ENCODE measurements at places on chromosomes 7 and 10.

GRCh38 chr10:64103750-64104470 is 582.7 kb downstream of the REEP3 start:
- DNase-seq, result no peak

- no peak for DNase-seq
Measured at GRCh38 chr10:72316748-72317435, 37.8 kb downstream of the DNAJB12 start.

GRCh38 chr10:74585231-74586087 is 240.9 kb upstream of the KAT6B start:
- DNase-seq, result peak; percentile 90

DNA sequence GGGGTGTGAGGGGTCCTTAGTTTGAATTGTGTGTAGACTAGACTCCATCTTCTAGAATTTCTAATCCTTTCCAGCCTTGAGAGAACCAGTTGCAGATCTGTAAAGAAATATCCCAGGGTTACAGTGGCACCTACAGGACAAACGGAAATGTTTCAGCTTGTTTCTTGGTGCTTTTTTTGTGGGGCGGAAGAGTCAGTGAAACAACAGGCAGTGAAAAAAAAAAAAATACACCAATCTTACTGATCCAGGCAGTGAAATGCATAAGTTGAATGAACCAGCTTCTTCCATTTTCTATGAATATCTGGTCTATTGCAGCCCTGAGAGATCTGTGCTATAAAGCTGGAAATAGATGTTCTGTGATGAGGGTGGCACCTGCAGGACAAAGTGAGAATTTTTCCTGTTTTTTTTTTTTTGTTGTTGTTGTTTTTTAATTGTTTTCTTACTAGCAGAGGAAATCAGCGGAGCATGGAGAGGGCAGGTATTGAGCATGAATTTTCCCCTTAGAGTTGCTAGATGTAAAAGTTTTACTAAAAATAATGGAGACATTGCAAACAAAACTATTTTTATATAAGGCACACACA is 81.9 kb upstream of the DYNC1I1 start:
- peak; percentile 46 for DNase-seq

DNA sequence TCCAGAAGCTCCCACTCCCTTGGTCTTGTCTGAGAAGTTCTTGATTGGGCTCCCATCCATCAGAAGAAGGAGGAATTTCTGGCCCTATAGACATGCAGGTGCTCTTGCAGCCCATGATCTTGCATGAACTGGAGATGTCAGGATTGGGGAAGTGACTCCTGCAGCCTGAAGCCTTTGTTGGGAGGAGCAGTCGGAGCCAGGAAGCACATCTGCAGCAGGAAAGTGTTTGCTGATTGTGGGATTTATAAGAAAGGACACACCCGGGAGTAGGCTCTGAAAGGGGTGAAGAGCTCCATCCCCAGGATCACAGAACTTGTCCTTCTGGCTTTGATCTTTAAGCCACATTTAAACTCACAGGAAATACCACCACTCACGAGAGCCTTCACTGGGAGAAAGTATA is 185.2 kb downstream of the DYNC1I1 start:
- DNase-seq, result no peak

DNA sequence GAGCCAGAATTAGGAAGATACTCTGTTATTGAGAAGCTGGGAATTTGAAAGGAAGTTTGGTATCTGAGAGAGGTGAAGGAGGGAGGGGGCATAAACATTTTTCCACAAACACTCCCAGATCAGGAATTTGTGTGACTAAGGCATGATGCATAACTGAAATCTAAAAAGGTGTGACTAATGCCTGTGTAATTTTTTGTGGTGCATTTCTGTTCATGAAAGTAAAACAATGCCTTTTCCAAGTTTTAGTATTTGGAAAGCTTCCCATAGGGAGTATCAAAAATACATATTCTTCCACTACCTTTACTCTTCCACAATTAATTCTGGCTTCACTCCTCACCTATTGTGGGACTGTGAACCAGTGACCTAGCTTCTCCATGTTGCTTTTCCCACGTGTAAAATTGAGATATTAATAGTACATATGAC is 56.4 kb upstream of the CAV2 start:
- DNase-seq, result no peak

DNA sequence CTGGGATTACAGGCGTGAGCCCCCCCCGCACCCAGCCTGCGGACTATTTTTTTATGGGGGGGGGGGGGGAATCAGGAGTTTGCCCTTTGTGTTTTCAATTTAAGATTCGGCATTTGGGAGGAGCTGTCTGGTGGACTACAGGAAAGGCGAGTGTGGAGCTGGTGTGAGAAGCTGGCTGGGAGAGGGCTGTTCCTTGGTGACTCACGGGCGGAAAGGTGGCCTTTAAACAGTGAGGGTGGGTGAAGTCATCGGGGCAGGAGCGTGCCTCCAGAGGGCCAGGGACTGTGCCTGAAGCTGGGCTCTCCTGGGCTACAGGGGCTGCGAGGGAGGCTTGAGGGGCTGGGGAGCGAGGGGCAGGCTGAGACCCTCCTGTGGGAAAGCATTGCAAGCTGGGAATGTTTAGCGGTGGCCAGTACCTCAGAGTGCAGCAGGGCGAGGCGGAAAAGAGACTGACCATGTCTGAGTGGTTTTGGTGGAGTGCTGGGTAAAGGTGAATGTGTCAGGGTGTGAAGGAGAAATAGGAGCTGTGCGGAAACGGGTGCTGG is 39.7 kb upstream of the ZNF32 start:
- DNase-seq, result no peak

DNA sequence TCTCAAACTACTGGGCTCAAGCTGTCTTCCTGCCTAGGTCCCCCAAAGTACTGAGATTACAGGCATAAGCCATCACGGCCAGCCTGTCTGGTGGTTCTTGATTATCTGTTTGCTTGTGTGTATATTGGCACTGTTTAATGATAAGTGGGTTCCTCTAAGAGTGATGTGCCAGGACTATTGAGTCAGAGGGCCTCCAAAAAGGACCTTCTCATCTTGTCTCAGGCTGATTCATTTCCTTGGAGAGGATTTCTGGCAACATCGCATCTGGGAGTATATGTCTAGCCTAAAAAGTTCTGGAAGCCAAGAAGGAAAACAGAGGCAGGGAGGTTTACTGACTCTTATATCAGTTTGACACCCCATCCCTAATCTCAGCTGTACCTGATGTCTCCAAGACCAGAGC is 27.1 kb upstream of the AKAP9 start:
- no peak for DNase-seq

DNA sequence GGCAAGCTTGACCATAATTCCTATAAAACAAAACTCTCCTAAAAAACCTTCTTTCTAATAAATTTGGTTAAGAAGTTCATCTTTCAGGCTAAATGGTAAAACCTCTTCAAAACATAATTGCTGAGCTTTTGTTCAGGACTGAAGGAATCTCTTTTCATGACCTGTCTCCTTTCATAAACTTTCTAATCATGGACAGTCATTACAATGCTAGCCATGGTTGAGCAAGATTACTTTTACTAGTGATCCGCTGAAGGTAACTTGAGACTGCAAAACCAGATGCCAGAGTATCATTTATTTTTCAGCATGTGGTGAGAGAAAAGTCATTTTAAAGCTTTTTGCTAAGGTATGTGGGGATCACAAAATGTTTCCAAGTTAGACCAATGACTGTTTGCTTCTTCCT is 186.4 kb upstream of the RHOBTB1 start:
- no peak for DNase-seq

DNA sequence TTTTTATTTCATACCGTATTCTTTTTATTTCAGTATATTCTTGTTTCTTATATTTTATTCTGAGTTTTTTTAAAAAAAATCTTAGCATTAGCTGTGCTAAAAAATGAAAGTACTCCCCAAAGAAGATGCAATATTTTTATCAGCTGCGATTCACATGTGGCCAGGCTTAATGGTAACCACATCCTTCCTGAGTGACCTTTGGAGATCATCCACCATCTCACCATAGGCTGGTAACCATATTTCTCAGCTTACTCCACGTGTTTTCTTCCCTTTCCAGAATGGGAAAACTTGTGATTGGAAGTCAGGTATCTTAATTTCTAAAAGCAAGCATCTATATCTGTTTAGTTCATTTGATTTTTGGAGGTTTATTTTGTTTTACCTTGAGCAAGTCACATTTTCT is 18.8 kb upstream of the LIPM start:
- no peak for DNase-seq

- no peak for DNase-seq
Measured at GRCh38 chr10:23522345-23522744, 83.5 kb downstream of the OTUD1 start.

DNA sequence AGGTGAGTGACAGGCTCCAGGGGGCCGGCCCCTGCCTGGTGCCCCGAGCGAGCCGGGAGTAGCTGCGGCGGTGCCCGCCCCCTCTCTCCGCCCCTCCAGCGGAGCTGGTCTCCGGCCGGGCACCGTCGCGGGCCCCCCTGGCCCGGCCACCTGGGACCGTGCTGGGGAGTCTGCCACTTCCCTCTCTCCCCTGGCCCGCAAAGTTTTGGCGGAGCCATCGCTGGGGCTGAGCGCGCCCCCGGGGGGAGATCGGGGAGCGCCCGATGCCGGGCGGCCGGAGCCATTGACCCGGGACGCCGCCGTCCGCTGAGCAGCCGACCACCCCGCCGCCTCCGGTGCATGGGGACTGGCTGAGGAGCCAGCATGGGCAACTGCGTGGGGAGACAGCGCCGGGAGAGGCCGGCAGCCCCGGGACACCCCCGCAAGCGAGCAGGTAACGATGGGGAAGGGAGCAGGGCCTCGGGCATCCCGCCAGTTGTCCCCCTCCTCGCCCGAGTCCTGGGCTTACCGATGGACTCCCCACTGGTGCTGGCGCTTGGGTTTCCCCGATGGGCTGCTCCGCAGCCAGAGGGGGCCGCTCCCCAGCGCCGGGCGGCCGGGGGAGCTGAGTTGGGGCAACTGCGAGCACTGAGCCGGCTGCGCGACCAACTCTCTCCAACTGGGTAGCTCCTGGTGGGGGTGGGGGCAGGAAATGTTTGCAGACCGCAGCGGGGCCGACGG is at the start of gene UBTD1:
TSS of gene UBTD1 (plus strand) at position 84 of the 720 bp plus-strand sequence. CDS start at position 364, 280 bp downstream.
- DNase-seq, result peak; percentile 15

DNA sequence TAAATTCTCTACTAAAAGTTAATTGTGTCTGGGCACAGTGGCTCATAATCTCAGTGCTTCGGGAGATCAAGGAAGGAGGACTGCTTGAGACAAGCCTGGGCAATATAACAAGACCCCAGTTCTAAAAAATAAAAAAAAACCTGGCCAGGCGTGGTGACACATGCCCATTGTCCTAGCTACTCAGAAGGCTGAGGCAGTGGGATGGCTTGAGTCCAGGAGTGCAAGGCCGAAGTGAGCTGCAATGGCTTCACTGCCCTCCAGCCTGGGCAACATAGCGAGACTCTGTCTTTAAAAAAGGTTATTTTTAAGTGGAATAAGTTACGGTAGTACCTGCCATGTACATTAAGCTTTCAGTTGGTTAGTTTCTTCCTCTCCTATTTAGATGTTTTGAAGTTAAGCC is 28.9 kb downstream of the CDK14 start:
- no peak for DNase-seq

- no peak for DNase-seq
Measured at GRCh38 chr10:33547976-33548375, 213.5 kb upstream of the NRP1 start.

GRCh38 chr7:73350306-73351068 is 22.5 kb downstream of the FKBP6 start:
- DNase-seq, result no peak

DNA sequence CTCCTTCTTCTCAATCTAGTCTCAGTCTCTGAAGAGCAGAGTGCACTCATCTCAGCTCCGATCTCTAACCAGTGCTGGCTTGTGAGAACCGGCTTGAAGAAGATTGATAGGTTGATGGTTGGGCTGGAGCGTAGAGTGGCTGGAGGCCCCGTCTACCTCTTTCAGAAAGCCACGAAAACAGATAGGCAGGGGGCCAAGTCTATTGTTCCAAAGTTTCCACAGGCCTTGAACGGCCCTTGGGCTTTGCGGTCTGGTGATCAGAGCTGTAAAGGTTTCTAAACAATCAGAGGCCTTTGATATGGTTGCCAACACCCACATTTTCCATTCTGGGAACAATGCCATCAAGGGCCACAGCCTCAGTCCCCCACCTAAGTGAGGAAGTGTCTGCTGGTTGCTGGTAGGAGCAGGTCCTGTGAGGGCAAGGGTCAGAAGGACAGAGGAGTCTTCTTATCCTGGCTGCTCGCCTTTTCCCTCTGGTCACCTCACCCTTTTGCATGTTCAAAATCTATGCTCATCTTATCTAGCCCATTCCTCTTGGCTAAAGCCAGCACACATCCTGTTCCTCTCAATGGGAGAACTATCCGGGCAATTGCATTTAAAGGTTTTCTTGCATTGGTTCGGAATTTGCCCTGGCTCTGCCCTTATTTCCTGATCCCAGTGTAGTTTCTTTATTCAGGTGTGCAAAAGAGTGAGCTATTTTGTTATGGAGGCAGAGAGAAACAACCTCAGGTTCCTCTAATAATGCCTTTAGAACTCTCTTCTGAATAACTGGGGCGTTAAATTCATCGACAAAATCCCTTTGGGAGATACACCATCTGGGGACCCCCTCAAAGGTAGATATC is 70.3 kb upstream of the KMT2E start:
- DNase-seq, result peak; percentile 86

DNA sequence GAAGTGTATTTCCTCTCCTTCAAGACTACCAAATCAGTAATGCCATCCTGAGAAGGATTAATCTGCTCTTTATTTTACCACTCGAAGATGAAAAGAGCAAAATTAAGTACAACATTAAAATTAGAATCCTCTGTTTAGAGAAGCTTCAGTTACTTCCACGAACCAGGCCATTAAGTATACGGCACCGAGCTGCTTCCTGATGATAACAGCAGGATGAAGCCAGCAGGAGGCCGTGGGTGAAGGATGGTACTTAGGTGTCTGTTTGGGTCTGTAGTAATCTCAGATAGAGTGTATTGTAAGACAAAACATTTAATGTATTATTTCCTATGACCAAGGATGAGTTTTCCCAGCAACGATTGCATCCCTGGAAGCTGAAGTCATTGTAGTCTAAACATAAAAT is 362.8 kb downstream of the SFMBT2 start:
- no peak for DNase-seq

DNA sequence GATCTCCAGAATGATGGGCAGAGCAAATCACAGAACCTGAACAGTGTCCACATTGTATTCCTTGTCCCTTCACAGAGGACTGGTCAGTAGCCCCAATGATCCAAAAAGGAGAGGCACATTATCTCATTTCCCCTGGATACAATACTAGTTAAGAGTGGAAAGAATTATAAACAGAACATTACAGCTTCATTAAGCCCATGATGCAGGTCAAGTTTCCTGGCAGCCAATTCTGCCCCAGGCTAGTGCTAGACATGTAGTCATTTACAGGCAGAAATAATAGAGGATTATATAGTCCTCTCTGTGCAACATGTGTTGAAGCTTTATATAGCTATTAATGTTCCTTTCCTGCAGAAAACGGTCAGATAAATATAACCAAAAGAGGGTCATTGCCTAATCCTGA is 124.3 kb upstream of the WNT16 start:
- no peak for DNase-seq

DNA sequence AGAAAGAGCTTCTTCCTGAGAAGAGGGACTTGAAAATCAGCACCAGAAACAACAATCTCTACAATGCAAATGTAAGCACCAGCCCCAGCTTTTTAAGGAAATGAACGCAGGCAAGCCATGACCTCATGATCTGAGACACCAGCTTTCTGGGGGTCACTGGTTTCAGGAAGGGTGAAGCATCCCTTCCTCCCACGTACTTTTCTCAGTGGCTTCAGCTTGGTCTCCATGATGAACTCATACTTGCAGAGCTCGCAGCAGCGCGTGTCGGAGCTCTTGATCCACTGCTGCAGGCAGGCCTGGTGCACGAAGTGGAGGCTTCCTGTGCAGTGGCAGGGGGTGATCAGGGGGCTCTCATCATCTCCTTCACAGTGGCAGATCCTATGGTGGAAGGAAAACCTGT is 87.0 kb downstream of the ALOX5 start:
- DNase-seq, result no peak

- no peak for DNase-seq
Measured at GRCh38 chr10:22631646-22632278, 82.6 kb downstream of the PIP4K2A start.

Data from activated CD4-positive, alpha-beta T cell treated with anti-CD3 and anti-CD28 coated beads, Interleukin-10, Interleukin-2, amounts not matched to agents 100 ng/mL and 50 ng/mL, durations not matched to agents 16 hours and 8 hours (primary cell).